Caco-2 (cell line): ENCODE measurements at places on chromosomes 7 and 10. TPM values are rescaled to one million over a fixed set of nuclear protein-coding genes. Genes with fewer than 3 reads are reported as not detected.

GRCh38 chr7:107450970-107451369, 18.9 kb upstream of the GPR22 start:
- DNase-seq, result no peak

- no peak for DNase-seq
Measured at GRCh38 chr10:62382831-62383230, 8.7 kb downstream of the ZNF365 start.

DNA sequence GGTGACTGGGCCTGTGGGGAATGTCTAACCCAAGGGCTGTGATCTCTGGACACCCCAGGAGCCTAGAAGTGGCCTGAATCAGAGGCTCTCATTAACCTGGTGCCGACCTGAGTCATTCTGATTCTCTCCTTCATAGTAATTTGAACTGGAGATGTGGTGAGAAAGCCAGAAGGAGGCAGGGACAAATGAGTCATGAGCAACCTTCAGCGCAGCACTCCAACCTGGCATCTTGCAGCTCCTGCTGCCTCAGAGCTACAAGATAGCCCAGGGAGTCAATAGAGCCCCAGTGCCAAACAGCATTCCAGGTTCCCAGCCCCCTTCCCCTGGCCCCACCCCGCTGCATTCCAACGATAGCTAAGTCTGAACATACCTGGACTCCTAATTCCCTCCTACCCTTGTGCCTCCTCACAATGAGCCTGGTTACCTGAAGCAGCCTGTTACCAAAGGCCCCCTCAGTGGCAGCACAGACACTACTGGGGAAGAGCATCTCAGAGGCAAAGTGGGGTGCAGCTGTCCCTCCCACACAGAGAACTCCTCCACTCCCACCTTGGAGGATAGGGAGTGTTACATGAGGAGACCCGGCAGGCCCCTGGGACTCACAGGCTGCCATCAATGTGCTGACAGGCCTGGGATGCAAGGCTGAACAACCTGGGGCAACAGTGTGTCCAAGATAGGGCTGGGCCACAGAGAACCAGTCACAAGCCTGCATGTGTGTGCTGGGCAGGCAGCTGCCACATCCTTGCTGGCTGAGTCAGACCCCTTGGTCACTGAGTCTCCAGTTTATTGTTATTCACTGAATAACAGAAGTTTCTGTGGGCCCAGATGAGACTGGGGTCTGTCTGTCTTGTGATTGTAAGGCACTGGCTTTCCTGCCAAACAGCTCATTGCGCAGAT, 76.8 kb upstream of the LEP start:
- DNase-seq, result peak; percentile 76

DNA sequence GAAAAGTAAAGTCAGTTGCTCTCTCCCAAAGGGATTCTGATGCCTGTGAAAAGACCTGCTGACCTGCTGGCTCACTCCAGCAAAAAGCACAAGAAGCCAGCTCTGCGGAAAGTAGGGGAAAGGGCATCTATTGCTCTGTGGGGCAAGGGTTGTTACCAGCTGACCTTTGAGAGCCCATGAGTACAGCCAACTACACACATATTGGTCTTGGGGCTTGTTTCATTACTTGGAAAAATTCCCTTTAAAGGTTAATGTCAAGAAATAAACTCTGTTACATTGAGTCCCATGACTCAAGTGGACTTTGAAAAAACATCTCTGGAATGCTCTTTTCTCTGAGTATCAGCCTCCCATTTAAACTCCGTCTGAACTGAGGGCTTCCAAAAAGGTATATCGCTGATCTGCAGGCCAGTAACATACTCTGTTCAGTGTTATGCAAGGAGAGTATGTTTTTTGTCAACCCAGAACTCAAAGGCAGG, 53.2 kb downstream of the PANK1 start:
- DNase-seq, result peak; percentile 56

DNA sequence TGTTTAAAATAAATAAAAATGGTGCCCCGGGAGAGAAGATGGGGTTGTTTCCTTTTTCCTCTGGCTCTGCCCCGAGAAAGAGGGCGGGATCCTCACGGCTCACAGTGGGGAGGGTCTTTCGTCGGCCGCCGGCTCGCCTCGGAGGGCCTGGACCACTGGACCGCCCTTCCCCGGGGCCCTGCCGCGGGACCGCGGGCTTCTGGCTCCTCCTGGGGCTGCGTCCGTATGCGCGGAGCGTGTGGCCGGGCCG, 3.5 kb upstream of the IGF2BP3 start:
- peak; percentile 80 for DNase-seq

DNA sequence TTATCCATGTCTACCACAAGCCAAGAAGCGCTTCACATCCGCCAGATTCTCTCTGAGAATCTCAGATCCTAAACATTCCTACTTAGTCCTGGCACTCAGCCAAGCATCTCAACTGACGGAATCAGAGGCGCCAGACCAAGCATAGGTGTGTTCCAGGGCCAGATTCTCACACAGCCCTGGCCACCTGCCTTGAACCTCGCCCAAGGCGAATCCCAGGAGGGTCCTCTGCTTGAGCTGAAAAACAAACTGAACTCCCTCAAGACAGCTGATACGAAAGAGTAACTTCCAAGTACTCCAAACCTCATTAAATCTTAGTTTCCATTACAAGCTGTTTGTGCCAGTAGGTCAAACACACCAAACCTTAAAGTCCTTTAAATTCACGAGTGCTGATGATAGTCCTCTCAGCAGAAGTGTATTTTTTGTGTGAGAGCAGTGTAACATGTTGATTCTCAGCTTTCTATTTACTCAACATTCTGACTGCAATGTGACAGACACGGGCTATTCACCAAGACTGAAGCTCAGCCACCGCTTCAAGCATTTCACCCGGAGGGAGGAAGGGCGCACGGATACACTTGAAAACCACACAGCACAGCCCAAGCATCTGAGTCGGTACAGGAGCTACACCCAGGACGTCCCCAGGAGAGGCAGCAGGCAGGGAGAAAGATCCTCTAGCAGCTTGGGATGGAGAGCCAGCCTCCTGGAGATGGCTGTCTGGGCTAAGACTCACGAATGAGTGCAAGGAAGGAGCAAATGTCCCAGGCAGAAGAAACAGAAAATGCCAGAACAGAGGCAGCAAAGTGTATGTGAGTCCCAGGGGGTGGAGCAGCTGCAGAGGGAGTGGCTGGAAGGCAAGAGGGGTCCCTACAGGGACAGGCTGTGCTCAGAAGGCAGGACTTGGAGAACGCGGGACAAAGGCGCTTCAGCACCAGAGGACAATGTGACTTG, 6.0 kb downstream of the PARD3 start:
- DNase-seq, result no peak

DNA sequence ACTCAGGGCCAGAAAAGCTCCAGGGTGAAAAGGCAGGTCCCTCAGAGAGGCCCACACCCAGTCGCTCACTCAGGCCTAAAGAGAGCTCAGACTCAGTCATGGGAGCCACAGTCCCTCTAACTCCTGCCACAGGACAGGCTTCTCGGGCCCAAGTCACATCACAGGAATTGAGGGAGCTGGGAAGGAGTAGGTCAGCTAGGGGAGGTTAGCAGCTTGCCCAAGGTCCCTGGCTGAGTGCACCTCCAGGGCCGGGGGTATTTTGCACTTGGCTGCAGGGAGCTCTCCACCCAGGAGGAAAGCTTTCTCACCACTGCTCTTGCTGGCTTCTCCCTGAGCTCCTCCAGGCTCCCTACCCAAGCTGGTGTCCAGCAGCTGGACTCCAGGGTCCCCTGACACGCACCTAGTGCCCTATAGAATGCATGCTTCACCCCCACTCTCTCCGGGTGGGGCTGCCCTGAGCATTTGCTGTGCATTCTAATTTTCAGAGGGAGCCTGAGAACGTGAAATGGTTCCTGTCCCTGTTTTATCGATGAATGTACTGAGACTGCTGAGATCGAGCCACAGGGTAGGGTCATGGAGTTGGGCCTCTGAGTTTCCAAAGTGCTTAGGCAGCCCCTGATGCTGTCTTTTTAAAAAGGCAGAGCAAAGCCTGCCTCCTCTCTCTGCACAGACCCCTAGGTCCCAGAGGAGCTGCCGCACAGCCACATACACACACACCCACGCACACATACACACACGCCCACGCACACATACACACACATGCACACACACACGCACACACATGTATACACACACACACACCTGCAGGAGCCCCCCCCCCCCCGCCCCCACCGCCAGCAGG, 37.9 kb upstream of the RET start:
- DNase-seq, result no peak

DNA sequence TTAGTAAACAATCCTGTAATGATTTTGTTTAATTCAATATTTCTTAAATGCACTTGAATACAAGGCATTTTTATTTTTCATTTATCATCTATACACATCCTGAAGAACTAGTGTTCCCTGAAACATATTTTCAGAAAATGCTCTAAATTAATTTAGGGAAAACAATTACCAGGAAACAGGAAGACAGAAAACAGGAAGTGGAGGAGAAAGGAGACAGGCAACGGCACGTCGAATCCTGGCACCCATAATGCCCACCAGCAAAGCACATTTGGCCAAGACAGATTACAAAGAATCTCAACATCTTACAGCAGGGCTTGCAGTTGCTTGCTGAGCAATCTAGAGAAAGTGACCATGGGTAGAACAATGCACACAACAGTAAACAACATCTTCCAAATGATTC, 571.1 kb downstream of the GRID1 start:
- DNase-seq, result no peak

- no peak for DNase-seq
Measured at GRCh38 chr7:46603780-46604179, 682.7 kb upstream of the IGFBP3 start.

Gene RAMP3
- not detected in 2 replicates for total RNA-seq

Gene ZNF804B
- total RNA-seq, result not detected in 2 replicates

Gene OPN1SW
- not detected in 2 replicates for total RNA-seq

Gene COL28A1
- 6.2 and 7.3 TPM in 2 replicates for total RNA-seq

Gene PMS2
- total RNA-seq, result 22.6 TPM in 2 replicates

Gene HOXA1
- 18.5 and 18.8 TPM in 2 replicates for total RNA-seq
